ENCODE measurements at places on chromosomes 3 and 15. TPM values are rescaled to one million over a fixed set of nuclear protein-coding genes. Genes with fewer than 3 reads are reported as not detected.
A peak's percentile ranks its signal among the peaks of the same experiment; 100 is the strongest.

ANKRD63 gene
- total RNA-seq = not detected

FOXB1 gene
- not detected for total RNA-seq

GRCh38 chr3:115804200-115804599 is 180.9 kb downstream of the GAP43 start:
- no peaks in the 10 kb centered on the region for H3K4me1 ChIP-seq
- no peak for DNase-seq
- no peaks in the 10 kb centered on the region for H3K36me3 ChIP-seq
- H3K4me3 ChIP-seq = no peak overlapping the region
- no peak overlapping the region for H3K27ac ChIP-seq

POTEB gene
- not detected for total RNA-seq

DNA sequence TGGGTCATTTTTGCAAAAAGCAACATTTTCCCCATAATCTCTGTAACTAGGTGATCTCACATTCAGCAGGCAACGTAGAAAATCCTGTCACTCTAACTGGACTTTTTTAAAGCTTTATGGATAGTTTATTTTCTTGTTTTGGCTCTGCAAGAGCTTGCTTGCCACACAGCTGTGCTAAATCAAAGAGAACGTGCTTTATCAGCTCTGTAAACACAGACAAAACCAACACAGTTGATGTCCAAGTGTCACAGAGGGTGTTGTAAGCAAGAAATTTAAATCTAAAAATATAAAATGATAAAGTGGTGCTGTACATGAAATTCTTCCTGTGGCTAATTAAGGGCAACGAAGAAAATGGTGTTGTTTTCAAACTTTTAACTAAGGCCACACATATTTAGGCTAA is 97.5 kb upstream of the STAC start:
- no peaks in the 10 kb centered on the region for H3K4me1 ChIP-seq
- no peaks in the 10 kb centered on the region for H3K27me3 ChIP-seq
- H3K27ac ChIP-seq = no peak overlapping the region
- H3K36me3 ChIP-seq = no peaks in the 10 kb centered on the region

DNA sequence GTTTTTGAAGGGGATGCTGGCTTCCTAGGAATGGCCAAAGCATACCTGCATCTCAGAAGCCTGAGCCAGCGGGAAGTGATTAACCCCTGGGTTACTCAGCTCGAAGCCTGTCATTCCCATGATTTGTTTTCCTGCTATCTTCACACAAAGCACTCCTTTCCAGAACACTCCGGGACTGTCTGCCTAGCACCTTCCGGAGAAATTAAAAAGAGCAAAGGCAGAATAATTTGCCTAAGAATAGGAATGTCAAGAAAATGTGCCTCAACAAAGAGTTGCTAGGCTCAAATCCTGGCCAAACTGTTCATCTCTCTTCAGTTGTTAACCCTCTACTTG is 34.1 kb downstream of the TPM1 start:
- no peak for DNase-seq
- no peak overlapping the region for H3K4me3 ChIP-seq
- peaks cover 9% of the 10 kb centered on the region for H3K36me3 ChIP-seq
- H3K4me1 ChIP-seq = peaks cover 10% of the 10 kb centered on the region
- H3K27me3 ChIP-seq = no peaks in the 10 kb centered on the region
- no peak overlapping the region for H3K27ac ChIP-seq

- H3K4me3 ChIP-seq = no peak overlapping the region
- peaks cover 9% of the 10 kb centered on the region for H3K27me3 ChIP-seq
- DNase-seq = no peak
Measured at GRCh38 chr15:77605547-77605946, 27.2 kb downstream of the LINGO1 start.

TMEM42 gene
- 17.4 TPM for total RNA-seq

- H3K27ac ChIP-seq = no peak overlapping the region
- H3K36me3 ChIP-seq = peaks cover 11% of the 10 kb centered on the region
- no peak overlapping the region for H3K4me3 ChIP-seq
- peaks cover 25% of the 10 kb centered on the region for H3K4me1 ChIP-seq
- H3K27me3 ChIP-seq = no peaks in the 10 kb centered on the region
Measured at GRCh38 chr3:122789585-122790273, 3.9 kb downstream of the HSPBAP1 start.

DNA sequence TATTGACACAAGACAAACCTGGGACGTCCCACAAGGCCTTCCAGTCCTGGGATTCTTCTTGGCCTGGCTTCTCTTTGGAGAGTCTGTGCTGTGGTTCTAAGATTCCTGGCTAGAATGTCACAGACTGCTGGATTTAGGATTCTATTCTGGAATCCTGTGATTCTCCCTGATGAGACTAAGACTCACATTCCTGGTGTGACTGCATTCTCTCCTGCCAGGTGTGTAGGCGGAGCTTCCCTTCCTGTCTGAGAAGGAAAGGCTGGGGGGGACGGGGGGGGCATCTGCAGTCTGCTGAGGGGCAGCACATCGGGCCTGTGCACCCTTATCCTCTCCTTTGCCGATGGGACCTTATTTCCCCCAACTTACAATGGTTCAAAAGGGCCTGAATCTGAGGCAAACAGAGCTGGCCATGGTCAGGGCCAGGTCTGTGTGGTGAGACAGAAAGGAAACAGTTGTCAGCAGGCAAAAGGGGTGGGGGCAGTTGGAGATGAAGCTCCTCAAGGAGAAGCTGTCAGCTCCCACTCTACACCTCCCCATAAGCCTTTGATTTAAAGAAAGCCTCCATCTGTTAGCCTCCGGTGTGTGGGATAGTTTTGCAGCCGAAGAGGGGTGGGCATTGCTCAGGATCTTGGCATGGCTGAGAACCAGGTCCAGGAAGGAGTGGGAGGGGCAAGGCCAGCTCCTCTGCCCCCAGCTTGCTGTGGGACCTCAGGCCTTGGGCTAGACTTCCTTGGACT is 30.9 kb downstream of the VIPR1 start:
- H3K27me3 ChIP-seq = no peaks in the 10 kb centered on the region
- DNase-seq = no peak
- peaks cover 29% of the 10 kb centered on the region for H3K4me1 ChIP-seq
- peak overlapping the region; percentile 36 for H3K27ac ChIP-seq

DNA sequence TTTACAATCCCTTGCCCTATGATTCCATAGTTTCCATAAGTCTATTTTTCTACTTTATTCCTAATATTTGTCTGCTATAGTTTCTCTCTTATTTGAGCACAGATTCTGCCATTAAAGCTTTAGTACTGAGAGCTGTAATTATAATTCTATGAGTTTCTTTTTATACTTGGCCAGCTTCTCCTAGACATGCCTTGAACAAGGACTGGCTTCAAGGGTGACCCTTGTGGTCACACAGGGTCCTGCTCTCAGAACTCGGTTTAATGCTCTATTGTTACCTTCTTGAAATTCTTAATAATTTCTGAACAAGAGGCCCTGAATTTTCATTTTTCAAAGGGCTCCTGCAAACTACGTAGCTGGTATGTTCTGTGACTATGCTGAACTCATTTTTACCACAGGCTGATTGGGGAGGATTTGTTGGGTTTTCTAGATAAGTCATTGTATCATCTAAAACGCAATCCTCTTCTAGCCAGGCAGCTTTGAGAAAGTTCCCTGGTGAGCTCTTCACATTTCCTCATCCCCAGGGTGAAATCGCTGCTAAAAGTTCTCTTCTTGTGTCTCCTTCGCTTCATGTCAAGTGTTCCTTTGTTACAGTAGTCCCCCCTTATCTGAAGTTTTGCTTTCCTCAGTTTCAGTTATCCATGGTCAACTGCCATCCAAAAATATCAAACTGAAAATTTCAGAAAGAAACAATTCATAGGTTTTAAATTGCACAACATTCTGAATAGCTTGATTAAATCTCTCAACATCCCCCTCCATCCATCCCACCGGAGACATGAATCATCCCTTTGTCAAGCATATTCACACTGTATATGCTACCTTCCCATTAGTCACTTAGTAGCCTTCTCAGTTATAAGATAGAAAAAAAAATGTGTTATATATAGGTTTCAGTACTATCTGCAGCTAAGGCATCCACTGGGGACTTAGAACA is 12.6 kb upstream of the PLCL2 start:
- H3K27me3 ChIP-seq = no peaks in the 10 kb centered on the region
- no peaks in the 10 kb centered on the region for H3K36me3 ChIP-seq
- H3K4me3 ChIP-seq = no peak overlapping the region

XCR1 gene
- total RNA-seq = 0.32 TPM

- peaks cover 7% of the 10 kb centered on the region for H3K4me1 ChIP-seq
- no peak overlapping the region for H3K27ac ChIP-seq
- H3K4me3 ChIP-seq = no peak overlapping the region
- DNase-seq = no peak
- H3K27me3 ChIP-seq = no peaks in the 10 kb centered on the region
Measured at GRCh38 chr3:66270701-66271100, 49.9 kb downstream of the SLC25A26 start.

DNA sequence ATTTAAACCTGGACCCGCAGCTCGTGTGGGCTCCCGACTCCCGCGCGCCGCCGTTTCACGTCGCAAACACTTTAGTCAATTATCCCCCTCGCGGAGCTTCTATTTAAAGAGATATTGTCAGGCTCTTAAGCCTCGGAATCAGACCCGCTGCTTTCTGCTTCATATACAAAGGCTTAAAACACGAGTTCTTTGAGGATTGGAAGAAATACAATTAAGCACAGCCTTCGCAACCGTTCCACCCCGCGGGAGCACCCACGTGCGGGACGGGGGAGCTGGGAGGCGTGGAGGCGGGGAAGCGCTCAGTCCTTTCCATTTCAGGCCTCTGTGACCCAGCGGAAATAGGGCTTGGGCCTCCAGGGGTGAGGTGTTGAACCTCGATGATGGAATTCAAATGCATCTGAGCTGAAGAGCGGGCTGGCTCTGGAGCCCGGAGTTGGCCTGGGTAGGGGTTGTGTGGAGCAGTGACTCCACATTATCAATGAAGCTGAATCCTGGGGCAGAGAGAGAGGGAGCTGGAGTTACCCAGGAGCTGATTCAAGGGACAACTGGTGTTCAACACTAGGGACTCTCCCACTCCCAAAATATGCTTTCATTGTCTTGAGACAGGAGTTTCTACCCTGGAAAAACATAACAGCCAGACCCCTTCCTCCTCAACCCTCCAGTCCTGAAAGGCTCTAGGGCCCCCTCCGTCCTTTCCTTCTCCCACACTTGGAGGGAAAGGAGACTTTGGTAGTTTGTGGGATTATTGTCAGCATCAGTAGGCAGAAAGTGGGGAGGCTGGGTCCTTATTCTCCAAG is 2.4 kb downstream of the ANKRD63 start:
- no peak overlapping the region for H3K4me3 ChIP-seq
- H3K27ac ChIP-seq = no peak overlapping the region
- H3K27me3 ChIP-seq = peaks cover 65% of the 10 kb centered on the region
- no peak for DNase-seq
- peaks cover 42% of the 10 kb centered on the region for H3K4me1 ChIP-seq

GRCh38 chr3:27533261-27533607 is 49.0 kb upstream of the SLC4A7 start:
- H3K36me3 ChIP-seq = no peaks in the 10 kb centered on the region
- peaks cover 25% of the 10 kb centered on the region for H3K4me1 ChIP-seq
- DNase-seq = no peak
- no peaks in the 10 kb centered on the region for H3K27me3 ChIP-seq
- no peak overlapping the region for H3K4me3 ChIP-seq
- peak overlapping the region; percentile 51 for H3K27ac ChIP-seq

All from lower lobe of right lung (tissue), 2 donors.